NCI-H2107 (cell line): ENCODE measurements at places on chromosomes 1 and 21.

GRCh38 chr1:6930732-6931300 is 145.6 kb downstream of the CAMTA1 start:
- DNase-seq: no peak

DNA sequence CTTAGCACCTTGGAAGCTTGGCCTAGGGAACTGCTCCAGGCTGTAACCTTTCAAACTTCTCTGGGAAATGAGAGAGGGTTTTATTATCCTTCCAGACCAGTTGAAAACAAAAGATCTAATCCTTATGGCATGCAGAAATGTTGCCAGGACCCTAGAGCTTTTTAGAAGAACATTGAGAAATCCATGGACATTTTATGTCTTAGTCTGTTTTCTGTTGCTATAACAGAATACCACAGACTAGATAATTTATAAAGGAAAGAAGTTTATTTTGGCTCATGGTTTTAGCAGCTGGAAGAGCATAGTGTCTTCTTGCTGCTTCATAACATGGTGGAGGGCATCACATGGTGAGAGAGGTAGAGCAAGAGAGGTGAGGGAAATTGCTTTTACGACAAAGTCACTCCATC is 25.8 kb downstream of the OSBPL9 start:
- DNase-seq: no peak

DNA sequence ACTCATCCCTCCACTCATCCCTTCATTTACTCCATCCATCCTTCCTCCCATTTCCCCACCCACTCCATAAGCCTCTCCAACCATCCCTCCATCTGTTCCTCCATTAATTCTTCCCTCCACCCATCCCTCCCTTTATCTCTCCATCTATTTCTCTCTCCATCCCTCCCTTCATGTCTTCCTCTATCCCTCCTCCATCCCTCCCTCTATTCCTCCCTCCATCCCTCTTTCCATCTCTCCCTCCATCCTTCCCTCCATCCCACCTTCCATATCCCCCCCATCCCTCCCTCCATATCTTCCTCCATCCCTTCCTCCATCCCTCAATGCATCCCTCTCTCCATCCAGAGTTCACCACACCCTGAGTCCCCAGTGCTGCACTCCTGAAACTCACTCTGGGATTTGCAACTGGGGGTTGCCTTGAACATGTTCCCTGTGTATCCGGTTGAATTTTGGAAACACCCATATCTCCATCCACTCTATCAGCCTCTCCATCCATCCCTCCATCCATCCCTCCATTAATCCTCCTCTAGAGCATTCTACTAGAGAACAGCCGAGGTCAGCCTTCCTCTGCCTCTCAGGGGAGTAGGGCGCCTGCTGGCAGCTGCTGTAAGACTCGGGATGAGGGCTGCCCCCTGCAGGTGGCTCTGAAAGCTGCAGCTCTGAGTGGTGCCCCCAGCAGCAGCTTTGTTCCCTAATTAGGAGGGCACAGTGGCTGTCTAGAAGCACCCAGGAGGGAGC is 39.4 kb downstream of the ABCG1 start:
- peak; percentile 44 for DNase-seq

DNA sequence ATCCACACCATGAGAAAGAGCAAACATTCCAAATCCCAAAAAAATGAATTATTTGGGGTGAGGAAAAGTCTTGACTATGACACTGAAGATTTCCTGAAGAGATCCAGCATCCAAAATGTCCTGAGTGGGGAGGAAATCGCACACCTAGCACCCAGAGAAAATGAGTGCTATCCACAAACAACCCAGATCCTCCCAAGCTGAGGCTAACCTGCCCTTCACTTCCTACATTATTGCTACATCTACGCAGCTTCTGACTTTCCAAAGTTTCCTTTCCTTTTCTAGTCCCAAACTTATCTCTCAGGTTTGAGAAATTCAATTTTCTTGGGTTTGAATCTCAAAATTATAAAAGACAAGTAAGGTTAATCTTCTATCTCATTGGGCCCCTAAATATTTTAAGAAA is 906 bp upstream of the RGS13 start:
- no peak for DNase-seq

GRCh38 chr1:166920561-166921475 is 44.8 kb upstream of the TADA1 start:
- DNase-seq: no peak

DNA sequence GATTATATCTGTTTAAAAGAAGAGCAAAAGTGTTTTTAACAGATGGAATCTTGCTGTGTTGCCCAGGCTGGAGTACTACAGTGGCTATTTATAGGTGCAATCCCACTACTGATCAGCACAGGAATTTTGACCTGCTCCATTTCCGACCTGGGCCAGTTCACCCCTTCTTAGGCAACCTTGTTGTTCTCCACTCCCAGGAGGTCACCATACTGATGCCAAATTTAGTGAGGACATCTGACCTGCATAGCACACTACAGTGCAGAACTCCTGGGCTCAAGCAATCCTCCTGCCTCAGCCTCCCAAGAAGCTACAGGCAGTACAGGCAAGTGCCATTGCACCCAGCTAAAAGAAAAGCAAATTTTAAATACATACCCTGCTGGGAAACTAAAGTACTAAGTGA is 11.3 kb upstream of the NUP210L start:
- DNase-seq: no peak

DNA sequence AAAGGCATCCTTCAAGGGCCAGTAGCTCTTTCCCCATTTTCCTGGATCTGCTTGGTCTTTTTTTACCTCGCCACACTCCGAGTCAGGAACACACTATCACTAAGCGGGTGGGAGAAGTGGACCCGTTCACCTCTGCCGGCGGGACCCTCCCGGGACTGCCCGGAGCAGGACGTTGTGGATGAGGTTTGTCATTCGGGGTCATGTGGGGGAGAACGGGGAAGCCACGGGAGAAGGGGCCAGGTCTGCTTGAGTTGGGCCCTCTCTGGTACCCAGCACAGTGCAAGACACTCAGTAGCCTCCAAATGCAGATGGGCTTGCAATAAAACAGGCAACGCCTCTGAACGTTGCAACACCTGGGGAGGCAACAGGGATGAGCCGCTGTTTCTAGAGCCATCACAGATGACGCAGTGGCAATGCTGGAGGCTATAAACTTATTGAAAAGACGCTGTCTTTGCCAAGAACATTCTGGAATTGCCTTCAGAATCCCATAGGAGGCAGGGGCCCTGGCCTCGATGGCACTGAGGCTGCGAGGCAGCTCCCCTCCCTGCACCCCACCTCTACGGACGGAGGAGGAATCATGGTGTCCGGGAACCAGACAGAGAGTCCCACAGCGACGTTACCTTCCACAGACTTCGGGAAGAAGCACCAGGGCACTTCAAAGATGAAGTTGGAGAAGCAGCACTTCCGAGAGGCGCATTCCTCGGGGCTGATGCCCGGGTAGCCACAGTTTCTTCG is 3.8 kb downstream of the TFF2 start:
- no peak for DNase-seq

- DNase-seq: no peak
Measured at GRCh38 chr1:14945132-14946010, 208.2 kb upstream of the TMEM51 start.

GRCh38 chr1:172630056-172630818 is 28.7 kb upstream of the FASLG start:
- DNase-seq: no peak

DNA sequence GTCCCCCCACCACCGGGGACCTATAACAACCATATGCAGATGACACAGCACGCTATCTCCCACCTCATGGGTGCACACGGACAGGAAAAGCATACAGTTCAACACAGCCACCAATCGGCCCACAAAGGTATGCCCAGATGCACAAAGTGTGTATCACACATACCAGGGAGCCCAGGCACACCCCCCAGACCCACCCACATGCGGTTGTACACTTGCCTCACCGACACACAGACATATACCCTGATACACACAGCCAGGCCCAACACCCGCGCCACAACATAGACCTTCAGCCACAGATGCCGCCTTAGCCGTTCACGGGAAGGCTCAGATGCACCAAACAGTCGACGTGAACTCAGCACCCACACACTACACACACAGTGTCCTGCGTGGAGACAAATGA is 5.5 kb downstream of the CROCC start:
- no peak for DNase-seq

DNA sequence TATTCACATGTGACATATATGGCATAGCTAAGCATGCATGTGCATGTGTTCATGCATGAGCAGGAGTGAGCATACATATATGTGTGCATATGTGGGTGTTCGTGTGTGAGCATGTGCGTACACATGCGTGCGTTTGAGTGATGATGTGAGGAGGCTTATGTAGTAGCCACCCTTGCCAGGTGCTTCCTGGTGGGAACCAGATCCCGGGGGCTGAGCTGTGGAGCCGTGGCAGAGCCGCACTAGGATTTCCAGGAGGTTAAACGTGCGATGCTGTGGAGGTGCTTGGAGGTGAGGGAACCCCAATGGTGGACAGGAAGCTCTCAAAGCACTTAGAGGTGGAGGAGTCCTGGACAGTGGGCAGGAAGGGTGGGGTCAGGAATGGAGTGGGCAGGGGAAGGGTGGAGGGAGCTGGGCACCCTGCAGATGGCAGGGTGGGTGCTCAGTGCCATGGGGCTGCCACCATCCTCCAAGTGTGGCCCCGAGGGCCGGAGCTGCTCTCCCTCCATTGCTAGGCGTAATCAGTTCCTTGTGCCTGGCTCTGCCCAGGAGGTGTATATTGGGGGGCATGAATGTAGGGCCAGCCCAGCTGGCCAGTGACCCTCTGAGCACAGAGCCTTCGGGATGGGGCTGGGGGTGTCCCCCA is 48.5 kb downstream of the COL18A1 start:
- DNase-seq: no peak

DNA sequence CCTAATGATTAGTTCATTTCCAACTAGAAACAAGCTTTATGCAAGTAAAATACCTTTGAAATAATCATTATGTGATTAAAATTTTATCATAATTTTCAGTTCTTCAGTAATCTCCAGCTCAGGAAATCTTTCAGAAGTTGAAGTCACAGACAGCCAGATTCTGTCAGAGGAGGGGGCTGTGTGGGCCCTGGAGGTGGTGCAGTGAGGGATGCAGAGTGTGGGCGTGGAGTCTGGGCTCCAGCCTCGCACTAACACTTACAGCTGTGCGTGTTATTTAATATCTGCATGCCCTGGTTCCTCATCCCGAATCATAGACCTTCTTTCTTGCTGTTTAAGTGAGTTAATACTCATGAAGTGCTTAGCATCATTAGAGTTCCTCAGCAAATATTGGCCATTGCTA is 23.9 kb downstream of the WDR64 start:
- DNase-seq: no peak

- DNase-seq: no peak
Measured at GRCh38 chr1:241485554-241485992, 34.0 kb downstream of the FH start.

GRCh38 chr21:43865540-43866259 is 677 bp downstream of the AGPAT3 start:
- DNase-seq: no peak

GRCh38 chr1:91798241-91798648 is 87.7 kb downstream of the TGFBR3 start:
- DNase-seq: no peak

- peak; percentile 27 for DNase-seq
Measured at GRCh38 chr1:161816201-161816600, 50.1 kb downstream of the ATF6 start.

- no peak for DNase-seq
Measured at GRCh38 chr1:215018555-215018954, 64.0 kb upstream of the KCNK2 start.

- DNase-seq: no peak
Measured at GRCh38 chr1:212769459-212770167, 22.0 kb downstream of the NSL1 start.

- no peak for DNase-seq
Measured at GRCh38 chr1:164759144-164759920, 200.3 kb downstream of the PBX1 start.

GRCh38 chr1:99674115-99675064 is 28.5 kb downstream of the PALMD start:
- no peak for DNase-seq

GRCh38 chr1:219132939-219133338 is 40.7 kb upstream of the LYPLAL1 start:
- no peak for DNase-seq
